ENCODE measurements at places on chromosomes 5 and 9.

DNA sequence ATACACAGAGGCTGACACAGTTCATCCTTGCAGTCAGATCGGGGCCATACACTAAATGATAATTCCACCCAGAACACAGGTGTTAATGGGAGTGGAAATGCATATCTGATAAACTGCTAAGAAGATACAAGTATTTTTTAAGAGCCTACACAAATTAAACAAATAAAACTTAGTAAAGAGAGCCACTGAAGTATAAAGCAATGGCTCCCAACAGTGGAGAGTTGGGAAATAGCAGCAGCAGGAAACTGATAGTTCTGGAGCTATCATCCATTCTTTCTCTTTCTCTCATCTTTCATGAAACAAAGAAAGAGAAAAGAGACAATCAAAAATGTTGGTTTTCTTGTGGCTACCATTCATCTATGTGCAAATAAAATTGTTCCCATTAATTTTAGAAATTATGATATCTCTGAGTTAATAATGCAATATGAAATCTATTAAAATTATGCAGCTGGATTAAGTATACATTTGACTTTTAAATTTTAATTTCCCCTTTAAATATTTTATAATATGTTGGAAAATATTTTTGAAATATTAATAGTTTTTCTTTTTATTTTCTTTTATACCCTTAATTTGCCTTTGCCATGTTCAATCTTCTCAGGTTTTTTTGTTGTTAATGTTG is 120.8 kb downstream of the EMB start:
- no peak for DNase-seq

- DNase-seq: no peak
Observed at GRCh38 chr9:81874931-81875330, 53.3 kb upstream of the SPATA31D4 start.

DNA sequence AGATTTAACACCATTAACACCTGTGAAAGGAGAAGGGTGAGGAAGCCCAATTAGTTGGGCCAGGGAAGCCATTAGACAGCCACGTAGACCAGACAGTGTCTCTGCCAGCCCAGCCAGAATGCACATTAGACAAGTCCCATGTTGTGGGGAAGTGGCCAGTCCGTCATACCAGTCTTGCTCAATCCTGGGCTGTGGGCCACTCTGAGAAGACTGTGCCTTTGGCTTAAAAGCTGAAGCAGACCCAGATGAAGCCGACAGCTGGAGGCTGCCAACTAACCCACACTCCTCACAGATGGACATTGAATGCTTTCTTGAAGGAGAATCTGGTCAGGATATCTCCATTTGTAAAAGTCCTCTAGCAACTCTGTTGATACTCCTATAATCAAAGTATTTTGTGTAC is 128.5 kb downstream of the CHSY3 start:
- DNase-seq: no peak

GRCh38 chr5:79955356-79955895 is 35.6 kb downstream of the MTX3 start:
- DNase-seq: no peak

DNA sequence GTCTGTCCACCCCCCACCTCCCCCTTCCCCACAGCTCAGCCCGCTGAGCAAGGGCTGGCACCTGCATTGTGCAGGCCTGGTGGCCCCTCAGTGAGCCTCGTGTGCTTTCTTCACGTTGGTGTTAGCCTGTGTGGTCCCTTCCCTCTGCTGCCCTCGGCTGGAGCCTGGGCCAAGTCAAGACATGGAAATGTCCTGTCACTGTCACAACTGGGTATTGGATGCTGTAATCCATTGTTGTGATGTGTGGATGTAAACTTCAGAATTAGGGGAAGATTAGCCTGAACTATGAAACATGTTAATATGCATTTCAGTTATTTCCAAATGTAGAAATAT is 103.9 kb downstream of the TRIO start:
- no peak for DNase-seq

Data from GM13977 (cell line).